ENCODE measurements at places on chromosomes 16 and 17.

DNA sequence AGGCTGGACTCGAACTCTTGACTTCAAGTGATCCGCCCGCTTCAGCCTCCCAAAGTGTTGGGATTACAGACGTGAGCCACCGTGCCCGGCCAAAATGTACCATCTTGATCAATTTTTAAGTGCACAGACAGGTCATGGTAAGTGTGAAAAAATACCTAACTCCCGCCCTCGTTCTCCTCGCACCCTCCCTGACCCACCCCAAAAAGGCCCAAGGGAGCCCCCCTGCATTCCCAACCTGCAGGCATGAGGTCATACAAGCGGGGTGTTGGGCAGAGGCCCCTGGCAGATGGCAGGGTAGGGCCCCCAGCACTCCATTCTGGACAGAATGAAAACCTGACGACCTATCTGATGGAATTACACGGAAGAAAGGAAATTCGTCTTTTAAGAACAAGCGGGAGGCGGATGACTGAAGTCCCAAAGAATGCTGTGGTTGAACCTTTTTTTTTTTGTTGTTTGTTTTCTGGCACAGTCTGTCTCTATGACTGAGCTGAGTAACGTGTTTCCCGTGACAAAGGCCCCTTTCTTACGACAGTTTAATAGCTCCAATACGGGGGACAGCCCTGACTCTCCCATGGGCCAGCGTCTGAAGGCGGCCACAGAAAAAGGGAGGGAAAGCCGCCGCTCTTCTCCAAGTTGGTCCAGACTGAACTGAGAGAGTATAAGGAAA, 376.4 kb downstream of the SLC39A11 start:
- DNase-seq = peak; percentile 33

DNA sequence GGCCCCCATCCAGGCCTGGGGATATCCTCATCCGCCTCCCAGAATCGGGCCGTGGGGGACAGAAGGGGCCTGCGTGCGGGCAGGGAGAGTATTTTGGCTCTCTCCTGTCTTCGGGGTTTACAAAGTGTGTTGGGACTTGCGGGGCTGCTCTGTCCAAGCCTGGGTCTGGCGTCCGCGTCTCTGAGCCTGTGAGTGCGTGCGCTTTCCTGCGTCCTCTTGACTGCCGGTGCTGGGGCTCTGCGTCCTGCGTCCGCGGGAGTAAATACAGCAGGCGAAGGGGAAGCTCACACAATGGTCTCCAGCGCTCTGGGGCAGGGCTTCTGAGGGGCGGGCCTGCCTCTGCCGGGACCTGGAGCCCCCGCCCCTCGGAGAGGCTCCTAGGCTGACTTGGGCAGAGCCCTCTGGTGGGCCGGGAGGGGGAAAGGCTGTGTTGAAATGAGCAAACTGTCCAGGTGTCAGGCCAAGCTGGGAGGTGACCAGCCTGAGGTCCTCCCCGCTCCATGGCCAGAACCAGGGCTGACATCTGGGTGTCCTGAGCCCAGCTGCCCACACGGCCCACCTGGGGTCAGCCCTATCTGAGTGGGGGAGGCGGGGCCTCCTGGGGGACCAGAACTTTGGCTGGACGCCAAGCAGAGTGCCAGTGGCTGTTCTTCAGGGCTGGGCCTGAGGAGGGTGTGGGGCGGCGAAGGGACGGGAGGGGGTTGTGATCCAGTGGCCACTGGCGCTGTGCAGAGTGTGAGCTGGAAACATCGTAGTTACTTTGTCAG, 233.6 kb downstream of the SEC14L1 start:
- peak; percentile 78 for DNase-seq

DNA sequence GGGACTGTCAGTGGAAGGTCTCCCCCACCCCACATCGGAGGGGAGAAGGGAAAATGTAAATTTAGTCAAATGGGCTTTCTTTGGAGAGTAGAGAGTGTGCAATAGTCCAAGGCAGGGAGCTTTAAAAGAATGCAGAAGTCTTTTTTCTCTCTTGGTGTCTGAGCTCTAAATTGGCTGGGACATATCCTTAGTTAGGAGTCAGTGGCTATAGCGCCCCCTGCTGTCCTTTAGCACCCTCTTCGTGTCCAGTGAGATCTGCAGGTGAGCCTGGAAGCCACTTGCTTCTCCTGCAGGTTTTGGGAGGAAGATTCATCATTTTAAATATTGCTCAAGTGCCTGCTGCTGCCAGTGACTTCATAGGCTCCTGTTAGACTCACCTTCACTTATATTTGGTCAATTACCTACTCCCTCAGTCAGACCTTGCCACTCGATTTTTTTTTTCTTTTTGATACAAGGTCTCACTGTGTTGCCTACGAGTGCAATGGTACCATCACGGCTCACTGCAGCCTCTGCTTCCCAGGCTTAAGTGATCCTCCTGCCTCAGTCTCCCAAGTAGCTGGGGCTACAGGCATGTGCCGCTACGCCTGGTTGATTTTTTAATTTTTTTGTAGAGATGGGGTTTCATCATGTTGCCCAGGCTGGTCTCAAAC, 174.8 kb downstream of the PRKCB start:
- DNase-seq = peak; percentile 88

DNA sequence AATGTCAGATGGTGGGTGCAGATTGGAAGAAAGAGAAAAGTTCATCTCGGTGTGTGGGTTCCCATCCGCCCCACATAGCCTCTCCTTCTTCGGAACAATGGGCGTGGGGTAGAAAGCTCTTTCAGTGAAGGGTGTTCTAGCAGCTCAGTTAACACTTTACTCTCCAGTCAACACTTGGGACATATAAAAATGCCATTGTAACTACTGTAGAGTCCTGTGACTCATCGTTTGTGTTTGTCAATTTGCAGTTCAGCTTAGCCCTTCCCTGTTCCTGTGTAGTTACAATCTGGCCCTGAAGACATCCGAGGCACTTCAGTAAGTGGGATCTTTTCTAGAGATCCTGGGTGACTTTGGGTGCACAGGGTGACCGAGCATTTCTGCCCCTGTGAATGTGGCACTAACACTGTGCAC, 11.5 kb upstream of the CLEC18C start:
- no peak for DNase-seq

DNA sequence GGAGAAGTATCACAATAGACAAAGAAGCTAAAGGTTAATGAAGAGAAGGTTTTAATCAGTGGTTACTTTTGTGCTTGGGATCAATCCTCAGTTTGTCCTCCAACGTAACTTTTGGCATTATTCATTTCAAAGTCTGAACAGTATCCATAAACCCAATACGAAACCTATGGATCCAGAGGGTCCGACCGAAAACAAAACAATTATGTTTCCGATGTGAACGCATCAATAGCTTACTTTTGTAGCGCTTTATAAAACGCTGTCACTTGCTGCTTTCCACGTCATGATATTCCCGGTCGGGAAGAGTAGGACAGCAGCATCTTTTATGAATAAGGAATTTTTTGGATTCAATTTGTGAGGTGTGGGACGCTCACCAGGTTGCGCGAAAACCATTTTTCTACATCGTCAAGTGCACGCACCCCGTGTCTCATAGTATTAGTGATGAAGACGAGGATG, 383.8 kb downstream of the ZFHX3 start:
- DNase-seq = no peak

DNA sequence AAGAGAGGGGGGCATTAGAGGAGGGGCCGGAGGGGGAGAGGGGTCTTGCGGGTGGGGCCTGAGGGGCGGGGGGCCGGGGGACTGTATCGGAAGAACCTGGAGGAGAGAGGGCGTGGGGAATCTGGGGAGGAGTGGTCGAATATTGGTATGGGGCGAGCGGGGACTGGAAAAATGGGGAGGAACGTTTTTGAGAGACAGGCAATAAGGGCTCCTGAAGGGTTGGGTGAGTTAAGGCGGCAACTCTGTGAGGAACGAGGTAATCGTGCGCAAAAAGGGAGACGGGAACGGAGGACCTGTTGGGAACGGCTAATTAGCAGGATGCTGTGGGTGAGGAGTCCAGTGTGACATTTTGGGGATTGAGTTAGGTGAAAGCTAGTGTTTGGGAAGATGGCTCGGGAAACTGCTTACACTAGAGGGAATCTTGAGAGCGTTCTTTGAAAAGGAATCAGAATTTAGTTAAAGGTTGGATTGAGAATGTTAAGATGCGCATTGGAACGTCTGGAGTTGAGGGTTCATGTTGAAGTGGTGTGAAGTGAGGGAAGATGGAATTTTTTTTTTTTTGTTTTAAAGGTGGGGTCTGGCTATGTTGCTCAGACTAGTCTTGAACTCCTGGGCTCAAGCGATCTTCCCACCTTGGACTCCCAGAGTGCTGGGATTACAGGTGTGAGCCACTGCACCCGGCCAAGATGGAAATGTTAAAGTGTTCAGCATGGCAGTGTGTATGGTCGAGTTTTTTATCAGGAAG, 662 bp downstream of the WIPF2 start:
- DNase-seq = no peak

- no peak for DNase-seq
These were observed 1.2 kb downstream of the ORMDL3 start for GRCh38 chr17:39926135-39926587.

DNA sequence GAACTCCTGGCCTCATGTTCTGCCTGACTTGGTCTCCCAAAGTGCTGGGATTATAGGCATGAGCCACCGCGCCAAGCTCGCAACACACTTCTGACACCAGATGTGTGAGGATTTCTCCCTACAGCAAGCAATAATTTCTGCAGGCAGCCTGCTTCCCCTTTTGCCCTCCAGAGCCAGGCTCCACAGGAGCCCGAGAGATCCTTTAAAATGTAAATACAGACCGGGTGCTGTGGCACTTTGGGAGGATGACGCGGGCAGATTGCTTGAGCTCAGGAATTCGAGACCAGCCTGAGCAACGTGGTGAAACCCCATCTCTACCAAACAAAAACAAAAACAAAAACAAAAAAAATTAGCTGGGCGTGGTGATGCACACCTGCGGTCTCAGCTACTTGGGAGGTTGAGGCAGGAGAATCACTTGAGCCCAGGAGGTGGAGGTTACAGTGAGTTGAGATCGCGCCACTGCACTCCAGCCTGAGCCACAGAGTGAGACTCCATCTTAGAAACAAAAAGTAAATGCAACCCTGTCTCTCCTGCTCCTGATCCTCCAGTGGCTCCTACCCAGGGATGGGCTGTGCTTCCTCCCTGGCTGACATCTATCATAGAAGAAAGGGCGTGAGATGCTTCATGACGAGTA, 14.7 kb downstream of the C16orf96 start:
- peak; percentile 89 for DNase-seq

- no peak for DNase-seq
These were observed 86.5 kb downstream of the SNX29 start for GRCh38 chr16:12063004-12063395.

- DNase-seq = no peak
These were observed 4.7 kb downstream of the CORO7 start for GRCh38 chr16:4411684-4412083.

GRCh38 chr17:17025621-17026020, 16.6 kb upstream of the MPRIP start:
- no peak for DNase-seq

- DNase-seq = no peak
These were observed 1.8 kb downstream of the C16orf54 start for GRCh38 chr16:29743827-29744531.

DNA sequence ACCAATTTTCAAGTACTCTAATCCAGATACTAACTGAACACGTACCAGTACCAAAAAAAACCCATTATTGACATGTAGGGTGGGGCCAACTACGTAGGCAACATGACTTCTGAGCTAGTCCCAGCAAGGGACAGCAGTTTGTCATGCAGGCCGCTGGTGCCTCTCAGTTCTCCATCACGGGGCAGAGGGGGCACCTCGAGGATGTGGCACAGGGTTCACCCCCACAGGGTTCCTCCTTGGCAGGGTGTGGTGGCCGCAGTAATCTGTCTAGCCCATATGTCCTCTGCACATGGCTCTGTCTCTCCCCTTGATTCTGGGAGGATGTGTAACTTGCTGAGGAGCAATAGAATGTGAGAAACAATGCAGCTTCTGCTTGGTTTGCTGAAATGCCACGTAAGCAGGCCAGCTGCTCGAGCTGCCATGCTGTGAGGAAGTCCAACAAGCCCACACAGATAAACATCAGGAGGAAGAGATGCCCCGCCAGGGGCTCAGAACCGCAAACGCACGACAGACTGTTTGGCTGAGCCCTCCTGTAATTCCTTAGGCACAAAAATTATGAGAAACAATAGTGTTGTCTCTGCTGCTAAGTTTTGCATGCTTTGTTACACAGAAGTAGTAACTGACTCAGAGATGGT, 62.4 kb downstream of the NT5M start:
- no peak for DNase-seq

GRCh38 chr16:57016831-57017230, 27.5 kb downstream of the NLRC5 start:
- no peak for DNase-seq

All from NT2/D1 (cell line).